Right renal pelvis (tissue), 4 donors: ENCODE measurements at places on chromosomes 5 and 9. TPM values are rescaled to one million over a fixed set of nuclear protein-coding genes. Genes with fewer than 3 reads are reported as not detected.

Gene SLC31A1
- 29.6 TPM for polyA plus RNA-seq

Gene IRX1
- 30.0 TPM for polyA plus RNA-seq

DNA sequence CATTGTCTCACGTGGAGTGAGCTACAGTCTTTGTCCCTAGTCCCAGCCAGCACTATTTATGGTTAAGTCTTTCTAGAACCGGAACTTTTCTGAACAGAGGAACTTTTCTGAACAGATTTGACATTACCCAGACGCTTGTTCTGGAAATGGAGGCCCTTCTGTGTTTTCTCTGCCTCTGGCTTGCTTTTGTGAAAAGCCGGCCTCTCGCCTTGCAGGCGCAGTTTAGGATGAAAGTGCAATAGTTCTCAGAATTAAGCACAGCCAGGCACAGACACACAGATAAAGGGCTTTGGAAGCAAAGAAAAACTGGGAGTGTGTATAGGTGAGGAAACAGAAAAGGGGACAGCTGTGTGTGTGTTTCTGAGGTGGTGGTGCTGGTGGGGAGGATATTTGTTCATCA, 5.9 kb downstream of the GDNF start:
- DNase-seq: no peak

DNA sequence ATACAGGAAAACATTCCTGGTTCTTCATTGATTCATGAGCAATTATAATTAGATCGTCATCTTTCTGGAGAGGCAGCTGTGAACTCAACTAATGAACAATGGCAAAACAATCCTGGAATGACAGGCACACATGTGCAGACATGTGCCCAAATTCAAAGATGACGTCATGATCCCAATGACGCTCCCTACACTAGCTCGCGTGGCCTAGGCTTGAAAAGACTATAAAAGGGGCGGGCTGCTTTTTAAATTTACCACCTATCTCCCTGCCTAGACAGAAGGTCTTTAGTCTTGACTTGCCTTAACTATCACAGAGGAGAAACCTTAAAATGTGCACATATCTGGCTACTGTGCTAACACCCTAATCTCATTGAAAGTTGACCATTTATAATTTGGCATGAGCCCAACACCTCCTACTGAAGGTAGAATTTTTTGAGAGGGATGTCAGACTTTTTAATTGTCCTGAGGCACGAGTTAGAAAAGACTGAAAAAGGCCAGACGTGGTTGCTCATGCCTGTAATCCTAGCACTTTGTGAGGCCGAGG, 88.2 kb downstream of the PRRT1B start:
- DNase-seq: no peak

- DNase-seq: no peak
Measured at GRCh38 chr9:84821431-84821830, 151.9 kb downstream of the NTRK2 start.

Gene TRIM7
- 0.29 TPM for polyA plus RNA-seq

DNA sequence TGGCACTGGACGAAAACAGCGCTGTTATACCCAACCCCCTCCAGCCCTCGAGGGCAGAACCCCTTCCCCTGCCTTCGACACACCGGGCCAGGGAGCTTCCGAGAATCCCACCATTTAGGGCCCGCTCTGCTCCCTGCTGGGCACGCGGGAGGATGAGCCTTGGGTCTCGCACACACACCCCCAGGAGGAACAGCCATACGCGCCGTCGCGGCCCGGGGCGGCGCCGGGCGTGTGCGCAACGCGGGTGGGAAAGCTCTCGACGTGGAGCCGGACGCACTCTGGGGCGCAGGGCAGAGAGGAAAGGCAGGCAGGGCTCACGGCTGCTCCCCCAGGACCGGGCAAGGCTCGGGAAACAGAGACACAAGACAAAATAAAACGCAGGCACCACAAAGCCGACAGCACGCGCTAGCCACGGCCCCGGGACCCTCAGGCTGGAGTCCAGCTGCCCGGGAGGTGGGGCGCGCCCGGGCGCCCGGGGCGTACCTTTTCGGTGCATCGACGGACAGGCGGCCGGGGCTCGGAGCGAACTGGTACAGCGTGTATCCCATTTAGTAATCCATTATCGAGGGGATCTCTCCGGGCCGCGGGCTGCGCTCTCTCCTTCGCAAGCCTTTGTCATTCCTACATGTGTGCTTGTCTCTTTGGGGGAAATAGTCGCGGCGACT, 789 bp downstream of the SEMA6A start:
- DNase-seq: peak; percentile 18

DNA sequence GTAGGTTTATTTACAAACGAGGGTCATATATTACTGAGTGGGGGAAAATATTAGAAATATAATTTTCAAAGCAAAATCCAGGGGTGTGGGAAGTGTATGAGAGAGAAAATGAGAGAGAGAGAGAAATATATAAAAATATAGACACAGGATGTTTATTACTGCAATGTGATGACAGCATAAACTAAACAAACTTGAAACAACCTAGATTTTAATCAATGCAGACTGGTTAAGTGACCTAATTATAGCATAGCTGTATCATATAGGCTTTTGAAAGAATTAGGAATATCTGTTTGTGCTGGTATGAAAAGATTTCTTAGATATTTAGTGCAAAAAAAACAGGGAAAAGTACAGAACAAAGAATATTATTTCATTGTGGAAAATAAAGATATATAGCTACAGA, 280.5 kb downstream of the ACTL7B start:
- no peak for DNase-seq

DNA sequence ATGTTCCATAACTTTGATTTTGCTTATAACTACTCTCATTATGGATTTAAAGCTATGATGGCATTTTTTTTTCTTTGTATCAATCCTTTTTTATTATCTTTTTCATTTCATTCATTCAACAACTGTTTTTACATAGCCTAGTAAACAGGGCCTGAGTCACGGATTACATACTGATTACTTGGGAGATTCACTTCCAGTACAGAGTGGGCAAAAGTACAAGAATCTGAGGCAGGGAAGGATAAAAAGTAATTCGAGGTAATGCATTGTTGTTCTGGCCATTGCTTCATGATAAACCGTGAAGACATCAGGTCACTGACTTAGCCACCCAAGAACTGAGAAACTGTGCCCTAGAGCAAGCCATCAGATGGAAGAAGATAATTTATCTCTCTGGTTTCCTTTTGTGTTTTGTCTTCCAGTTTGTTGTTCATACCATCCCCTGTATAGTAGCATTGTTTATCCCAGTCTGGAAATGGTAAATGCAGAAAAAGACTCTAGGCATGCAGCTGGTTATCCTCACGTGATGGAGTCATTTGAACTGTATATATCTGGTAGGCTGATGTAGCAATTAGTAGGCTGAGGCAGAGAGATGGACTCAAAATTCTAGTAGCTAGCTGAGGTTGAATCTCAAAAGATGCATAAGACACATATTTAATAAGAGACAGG, 145.6 kb downstream of the CNTLN start:
- DNase-seq: no peak

DNA sequence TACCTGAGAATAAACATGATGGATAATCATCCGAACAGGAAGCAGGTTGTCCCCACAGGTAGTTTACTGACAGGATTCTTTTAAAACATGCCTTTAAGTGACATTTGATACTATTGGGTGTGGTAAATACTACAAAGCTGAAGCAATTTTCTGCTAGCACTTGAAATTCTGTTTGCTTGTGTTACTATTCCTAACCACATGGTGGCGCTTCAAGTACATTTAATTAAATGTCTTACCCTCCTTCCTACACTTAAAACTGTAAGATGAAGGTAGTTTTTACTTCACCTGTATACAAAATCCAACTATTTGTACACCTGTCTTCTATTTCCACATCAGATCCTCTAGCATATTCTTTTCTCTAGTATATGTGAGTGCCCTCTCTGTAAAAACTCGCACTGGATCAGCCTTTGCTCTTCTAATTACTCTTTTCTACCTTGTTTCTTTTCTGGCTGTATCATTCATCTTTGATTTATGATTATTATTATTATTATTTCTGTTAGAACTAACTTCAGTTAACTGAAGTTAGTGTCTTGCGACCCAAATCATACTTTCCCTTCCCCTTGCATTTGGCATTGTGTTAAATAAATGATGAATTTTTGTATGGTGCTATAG, 18.4 kb downstream of the SLC25A46 start:
- no peak for DNase-seq

DNA sequence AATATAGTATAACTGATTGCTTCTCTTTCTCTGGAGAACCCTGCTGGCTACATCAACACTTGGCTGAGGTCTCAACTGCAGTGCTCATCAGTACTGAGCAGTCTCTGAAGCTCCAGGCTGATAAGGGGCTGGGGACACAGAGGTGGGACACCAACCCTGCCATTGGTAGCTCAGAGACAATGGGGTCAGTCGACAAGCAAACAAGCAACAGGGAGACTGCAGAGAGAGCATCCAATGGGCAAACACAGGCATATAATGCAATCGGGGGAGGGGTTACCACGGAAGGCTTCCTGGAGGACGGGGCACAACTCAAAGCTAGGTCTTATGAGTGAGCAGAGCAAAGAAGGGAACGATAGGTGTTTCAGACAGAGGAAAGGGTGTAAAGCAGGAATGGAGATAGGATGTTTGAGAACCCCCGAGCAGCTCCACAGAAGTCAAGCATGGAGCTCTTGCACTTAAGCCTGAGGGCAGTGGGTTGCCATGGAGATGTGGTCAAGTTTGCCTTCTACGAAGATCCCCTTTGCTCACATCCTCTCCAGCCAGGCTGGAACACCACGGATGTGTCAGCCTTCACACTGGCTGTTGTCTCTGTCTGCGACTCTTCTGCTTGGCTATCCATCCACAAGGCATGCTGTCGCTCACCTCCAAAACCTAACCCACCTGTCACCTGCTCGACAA, 21.5 kb upstream of the AKNA start:
- DNase-seq: no peak

- DNase-seq: no peak
Measured at GRCh38 chr5:37786416-37786815, 53.4 kb downstream of the GDNF start.

Gene FAM151B
- 3.0 TPM for polyA plus RNA-seq

DNA sequence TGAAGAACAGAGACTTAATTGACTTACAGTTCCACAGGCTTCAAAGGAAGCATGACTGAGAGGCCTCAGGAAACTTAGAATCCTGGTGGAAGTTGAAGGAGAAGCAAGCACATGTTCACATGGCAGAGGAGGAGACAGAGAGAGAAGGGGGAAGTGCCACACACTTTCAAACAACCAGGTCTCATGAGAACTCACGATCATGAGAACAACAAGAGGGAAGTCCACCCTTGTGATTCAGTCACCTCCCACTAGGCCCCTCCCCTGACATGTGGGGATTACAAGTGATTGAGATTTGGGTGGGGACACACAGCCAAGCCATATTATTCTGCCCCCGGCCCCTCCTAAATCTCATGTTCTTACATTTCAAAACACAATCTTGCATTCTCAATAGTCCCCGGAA, 19.5 kb downstream of the NR3C1 start:
- DNase-seq: no peak

DNA sequence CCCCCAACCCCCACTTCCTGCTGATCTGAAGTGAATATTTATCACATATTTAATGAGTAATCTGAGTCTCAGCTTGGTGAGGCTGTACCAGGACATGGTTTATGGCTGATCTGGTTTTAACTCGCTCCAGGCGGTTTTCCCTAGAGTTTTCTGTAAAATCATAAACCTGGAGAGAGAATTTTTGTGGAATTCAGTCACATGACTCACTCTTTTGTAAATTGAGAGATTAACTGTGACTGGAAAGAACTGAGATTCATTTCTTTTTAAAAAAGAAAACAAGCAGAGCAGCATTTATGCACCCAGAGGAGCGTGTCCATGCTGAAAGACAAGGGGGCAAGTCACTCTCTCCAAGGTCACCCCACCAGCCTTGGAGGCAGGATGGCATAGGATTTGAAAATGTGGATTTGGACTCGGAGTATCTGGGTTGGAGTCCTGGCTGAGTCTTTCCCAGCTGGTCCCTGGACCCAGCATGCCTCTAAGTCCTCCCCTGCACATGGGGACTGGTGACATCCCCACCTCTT, 81.8 kb downstream of the ZNF618 start:
- DNase-seq: peak; percentile 77

Gene RRAGA
- 115 TPM for polyA plus RNA-seq

Gene IFNA5
- polyA plus RNA-seq: not detected

Gene TRAF1
- 4.9 TPM for polyA plus RNA-seq

GRCh38 chr5:169331292-169331852, 30.4 kb upstream of the SLIT3 start:
- DNase-seq: no peak

Gene PCA3
- 0.69 TPM for polyA plus RNA-seq

Gene CDKN2AIPNL
- polyA plus RNA-seq: 33.4 TPM

Gene C5orf34
- 5.4 TPM for polyA plus RNA-seq

DNA sequence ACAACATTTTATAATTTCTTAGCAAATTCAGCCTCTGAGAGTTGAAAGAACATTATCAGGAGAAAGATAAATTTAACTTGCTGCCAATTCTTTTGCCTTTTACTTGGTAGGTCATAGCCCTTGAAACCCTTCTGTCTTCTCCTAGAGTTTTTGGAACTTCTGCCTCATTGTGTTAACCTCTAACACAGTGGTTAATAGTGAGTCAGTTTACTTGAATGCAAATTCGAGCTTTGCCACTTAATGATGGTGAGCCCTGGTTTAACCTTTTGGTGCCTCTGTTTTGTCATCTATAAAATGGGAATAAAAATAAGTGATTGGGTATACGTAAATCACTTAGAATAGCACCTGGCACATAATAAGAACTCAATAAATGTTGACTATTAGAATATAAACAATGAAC, 1.8 kb upstream of the INIP start:
- DNase-seq: no peak

DNA sequence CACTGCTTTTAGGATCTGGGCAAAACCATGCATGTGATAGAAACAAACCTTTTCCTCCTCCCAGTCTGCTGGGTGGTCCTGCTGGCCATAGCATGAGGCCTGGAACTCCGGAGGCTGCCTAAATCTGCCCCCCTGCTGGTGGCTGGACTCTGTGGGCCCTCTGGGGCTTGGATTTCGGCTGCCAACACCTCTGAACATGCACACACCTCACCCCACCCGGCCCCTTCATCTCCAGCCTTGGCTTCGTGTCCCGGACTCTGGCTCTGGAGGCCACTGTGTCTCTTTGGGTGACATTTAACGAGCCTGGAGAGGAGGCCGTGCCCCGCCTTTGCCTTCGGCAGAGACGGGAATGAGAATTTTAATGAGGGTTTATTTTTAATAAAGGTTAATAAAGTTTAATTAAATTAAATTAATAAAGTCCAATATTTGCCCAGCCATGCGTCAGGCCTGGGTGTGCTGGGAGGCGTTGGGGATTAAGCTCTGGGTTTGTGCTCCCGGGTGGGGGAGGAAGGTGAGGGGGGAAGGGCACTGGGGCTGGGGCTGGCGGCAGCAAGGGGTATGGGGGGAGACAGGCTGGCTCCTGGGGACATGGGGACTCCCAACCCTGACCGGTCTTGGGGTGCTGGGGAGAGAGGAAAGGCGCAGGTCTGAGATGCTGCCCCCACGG, 251.8 kb downstream of the PBX3 start:
- DNase-seq: no peak

GRCh38 chr9:107059220-107059619, 196.3 kb downstream of the ZNF462 start:
- no peak for DNase-seq

- no peak for DNase-seq
Measured at GRCh38 chr9:72022841-72023240, 37.6 kb downstream of the C9orf57 start.

GRCh38 chr5:150156027-150156368, 353 bp upstream of the PDGFRB start:
- no peak for DNase-seq

GRCh38 chr9:13053504-13053903, 226.0 kb downstream of the MPDZ start:
- DNase-seq: no peak
